Prostate gland (tissue), 2 donors: ENCODE measurements at places on chromosomes 13 and 19. TPM values are rescaled to one million over a fixed set of nuclear protein-coding genes. Genes with fewer than 3 reads are reported as not detected.

DNA sequence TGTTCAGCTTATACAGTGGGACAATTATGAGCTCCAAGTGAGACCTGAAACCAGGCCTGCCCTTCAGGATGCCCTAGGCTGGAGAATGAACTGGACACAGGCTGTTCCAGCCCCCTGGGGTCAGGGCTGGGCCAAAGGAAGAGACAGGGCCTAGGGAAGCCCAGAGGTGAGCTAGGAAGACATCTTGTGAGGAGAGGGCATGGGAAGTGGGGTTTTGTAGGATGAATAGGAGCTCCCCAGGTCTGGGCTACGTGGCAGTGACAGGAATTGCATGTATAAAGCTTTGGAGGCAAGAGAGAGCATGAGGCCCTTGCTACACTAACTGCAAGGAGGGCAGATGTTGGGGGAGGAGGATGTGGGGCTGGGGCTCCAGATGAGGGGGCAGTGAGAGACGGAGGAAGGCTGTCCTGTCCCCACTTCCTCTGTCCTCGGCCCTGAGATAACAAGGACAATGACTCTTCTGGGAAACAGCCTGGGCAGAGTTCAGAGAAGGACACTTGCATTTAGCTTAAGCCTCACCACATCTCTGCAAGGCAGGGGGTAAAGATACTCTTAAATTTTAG lies 1.5 kb upstream of the TBXA2R start:
- no peak for DNase-seq

DNA sequence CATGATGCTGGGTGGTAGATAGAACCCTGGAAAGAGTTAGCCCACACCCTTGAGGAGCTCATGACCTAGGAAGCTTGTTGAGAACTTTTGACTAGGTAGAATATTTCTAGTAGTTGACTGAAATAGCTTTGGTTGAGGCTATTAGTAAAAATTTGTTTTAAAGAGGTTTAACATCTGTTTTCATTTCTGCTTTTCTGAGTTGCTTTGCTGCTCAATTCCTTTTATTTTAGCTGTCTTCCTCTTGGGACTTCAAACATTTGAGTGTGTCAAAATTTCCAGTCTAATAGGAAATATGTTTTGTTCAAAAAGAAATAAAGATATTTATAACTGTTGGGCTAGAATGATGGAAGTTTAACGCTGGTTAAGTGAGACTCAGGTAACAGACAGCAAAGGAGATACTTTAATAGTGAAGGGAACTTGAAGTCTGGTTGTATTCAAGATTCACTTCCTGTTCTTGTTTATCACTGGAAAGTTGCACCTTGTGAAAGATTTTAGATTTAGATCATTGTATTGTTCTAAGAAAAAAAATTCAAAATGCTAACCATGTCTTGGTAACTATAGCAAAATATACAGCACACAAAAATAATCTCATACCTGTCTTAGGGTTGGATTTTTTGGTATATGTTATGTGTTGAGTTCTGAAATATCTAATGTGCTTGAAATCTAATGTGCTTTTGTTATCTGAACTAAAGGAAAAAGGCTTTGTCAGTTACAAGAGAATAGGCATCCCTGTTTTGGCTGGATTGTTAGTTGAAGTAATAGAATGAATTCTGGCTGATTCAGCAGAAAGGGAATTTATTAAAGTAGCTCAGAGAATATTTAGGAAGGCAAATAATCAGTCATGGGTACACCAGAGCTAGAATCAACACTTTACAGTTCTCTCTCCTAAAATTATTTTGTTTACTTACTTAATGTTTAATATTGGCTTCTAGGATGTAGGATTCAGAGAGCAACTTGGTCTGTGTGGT lies 24.4 kb upstream of the GPR18 start:
- no peak for DNase-seq

DNA sequence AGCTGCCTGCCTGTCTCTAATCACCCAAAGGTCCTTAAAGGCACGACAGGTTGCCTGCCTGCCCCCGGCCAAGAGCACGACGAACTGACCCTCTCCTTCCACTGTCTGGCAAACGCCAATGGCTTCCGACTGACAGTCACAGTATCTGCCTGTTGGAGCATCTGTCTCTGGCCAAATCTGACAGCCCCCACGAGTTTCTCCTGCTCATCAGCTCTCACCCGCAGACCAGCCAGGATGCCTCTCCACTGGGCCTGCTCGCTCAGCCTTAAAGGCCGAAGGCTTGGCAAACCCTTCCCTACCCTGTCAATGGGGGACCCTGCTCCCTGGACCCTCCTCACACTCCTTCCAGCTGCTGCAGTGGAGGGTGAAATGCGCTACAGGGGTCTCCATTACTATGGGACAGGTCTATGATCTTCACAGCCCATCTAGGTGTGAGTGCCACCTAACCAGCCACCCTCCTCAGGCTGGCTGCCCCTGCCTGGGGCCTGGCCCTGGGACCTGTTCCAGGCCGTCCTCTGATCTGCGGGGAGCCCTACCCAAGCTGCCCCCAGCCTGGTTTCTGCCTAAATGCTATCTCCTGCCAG lies 932 bp downstream of the FAM83E start:
- no peak for DNase-seq

- no peak for DNase-seq
Measured at GRCh38 chr19:18126097-18126496, 26.9 kb upstream of the PIK3R2 start.

CEACAM3 gene
- total RNA-seq: 0.59 TPM
